ENCODE measurements at places on chromosomes 3 and 15.

GRCh38 chr15:58469432-58470353, 37.9 kb downstream of the LIPC start:
- DNase-seq, result peak; percentile 56

- DNase-seq, result no peak
Observed at GRCh38 chr3:42963269-42963668, 15.8 kb upstream of the GASK1A start.

- DNase-seq, result no peak
Observed at GRCh38 chr3:56940321-56940720, 120.1 kb upstream of the SPATA12 start.

GRCh38 chr3:9876991-9877390, 3.1 kb downstream of the CIDEC start:
- DNase-seq, result no peak

- no peak for DNase-seq
Observed at GRCh38 chr15:69909719-69910444, 187.8 kb downstream of the TLE3 start.

GRCh38 chr3:144415492-144415891, 443.9 kb downstream of the DIPK2A start:
- DNase-seq, result no peak

DNA sequence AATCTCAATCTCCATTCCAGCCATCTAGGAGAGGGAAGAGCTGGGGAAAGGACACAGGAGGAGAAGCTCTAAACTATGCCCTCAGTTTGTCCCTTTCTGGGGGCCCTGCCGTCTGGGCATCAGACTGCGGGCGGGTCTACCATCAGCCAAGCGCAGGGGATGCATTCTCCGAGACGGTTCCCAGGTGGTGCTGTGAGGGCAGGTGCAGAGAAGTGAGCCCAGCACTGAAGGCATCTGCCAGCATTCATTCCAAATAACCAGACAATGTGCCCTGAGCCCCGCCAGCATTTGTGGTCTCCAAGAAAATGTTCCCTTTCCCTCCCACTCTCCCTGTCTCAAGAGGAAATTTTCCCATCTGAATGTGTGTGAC, 265.7 kb downstream of the XXYLT1 start:
- DNase-seq, result no peak

- no peak for DNase-seq
Observed at GRCh38 chr3:19901337-19901736, 32.7 kb downstream of the EFHB start.
